ENCODE measurements at places on chromosomes 7 and 10.

- DNase-seq, result no peak
These were observed 278.9 kb downstream of the GRID1 start for GRCh38 chr10:86087716-86088115.

DNA sequence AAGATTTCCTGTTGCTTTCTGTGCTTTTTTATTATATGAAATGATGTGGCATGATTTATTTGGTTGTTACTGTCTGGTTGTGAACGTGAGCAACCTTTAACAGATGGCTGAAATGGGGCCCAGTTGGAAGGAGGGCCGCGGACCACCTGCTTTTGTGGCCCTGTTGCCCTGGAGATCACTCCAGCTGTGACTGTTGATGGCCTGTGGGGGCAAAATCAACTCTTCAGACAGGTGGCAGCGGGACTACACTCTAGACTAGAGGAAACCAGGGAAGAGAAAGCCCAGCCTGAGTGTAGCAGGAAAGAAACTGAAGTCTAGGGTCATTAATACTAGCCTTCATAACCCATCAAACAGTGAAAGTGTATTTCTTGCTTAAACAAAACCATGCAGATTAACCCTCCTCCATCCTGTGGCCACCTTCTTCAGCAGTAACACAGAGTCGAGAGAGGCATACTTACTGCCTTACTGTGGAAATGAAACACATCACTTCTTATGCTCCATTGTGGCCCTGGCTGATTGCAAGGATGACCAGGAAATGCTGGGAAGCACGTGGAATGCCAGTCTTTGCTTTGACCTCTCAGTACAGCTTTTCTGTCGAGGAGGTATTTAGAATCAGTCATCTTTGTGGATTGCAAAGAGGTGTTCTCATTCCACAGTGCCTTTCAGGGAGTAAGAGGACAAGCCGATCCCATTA, 80.5 kb downstream of the CCNY start:
- DNase-seq, result no peak

DNA sequence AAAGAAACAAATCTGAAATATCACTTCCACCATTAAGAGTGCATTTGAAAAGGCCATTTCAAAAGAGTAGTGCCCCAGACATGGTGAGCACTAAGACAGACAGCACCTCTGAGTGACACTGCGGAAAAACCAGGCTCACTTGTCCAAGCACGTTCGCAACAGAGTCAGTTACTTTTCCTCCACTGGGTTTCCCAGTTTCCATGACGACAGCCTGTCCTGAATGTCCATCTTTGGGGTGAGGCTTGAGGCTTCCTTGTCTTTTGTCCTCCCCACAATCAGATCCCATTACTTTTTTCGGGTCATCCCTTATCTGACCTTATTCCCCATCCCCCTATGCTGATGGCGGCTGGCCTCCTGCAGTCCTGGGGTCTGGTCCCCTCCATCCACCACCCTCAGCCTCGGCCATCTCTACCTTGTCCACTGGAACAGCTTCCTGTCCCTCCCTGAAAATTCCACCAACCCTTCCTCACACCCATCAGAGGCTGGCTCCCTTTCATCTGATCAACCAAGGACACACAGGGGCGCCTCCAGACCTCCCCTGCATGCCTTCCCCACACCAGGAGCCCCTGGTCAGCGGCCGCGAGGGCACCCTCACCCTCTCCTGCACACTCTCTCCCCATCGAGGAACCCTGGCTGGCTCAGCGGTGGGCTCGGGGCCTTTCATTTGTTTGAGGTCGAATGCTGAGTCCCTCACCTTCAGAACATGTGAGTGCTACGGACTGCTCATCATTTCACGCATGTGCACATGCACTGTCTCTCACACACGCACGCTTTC, 363.6 kb downstream of the DNAJB6 start:
- no peak for DNase-seq

GRCh38 chr10:59433720-59434428, 71.5 kb upstream of the FAM13C start:
- no peak for DNase-seq

DNA sequence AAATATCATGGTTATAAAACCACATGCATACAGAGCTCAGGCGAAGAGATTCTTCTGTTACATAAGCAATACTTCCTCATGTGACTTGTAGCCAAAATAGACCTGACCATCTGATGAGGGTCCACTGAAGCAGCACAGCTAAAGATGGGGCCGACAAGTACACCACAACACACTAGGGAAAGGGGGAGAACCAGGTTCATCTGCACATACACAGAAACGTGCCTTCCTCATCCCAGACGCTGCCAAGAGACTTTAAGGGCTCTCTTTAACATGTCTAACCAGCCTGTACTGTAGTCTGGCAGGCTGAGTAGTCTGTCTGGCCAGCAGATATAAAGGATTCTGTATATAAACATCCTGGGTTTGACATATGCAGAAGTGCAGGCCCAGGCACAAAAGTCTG, 30.3 kb downstream of the ERCC6 start:
- DNase-seq, result no peak

GRCh38 chr7:40850017-40850416, 715.2 kb downstream of the SUGCT start:
- no peak for DNase-seq

DNA sequence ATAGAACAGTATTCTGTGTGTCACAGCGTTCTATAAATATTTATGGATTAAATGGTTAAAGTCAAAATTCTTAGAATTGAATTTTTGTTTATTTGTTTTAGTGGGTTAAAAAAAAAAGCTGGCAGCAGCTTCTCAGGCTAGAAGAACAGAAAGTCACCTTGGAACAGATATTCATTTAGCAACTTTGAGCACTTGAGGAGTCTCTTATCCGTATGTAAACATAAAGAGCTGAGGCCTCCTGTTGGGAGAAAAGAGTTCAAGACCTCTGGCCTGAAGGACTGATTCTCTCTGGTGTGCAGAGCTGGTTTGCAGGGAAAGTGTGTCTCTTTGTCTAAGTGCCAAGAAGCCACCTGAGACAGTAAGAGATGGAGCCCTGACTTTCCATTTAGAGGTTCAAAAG, 109.9 kb downstream of the HERPUD2 start:
- DNase-seq, result no peak

- no peak for DNase-seq
These were observed 46.7 kb downstream of the COBL start for GRCh38 chr7:51269911-51270310.

GRCh38 chr7:32293833-32294232, 196.3 kb downstream of the LSM5 start:
- no peak for DNase-seq

GRCh38 chr10:32954545-32955298, 3.3 kb downstream of the ITGB1 start:
- DNase-seq, result no peak

DNA sequence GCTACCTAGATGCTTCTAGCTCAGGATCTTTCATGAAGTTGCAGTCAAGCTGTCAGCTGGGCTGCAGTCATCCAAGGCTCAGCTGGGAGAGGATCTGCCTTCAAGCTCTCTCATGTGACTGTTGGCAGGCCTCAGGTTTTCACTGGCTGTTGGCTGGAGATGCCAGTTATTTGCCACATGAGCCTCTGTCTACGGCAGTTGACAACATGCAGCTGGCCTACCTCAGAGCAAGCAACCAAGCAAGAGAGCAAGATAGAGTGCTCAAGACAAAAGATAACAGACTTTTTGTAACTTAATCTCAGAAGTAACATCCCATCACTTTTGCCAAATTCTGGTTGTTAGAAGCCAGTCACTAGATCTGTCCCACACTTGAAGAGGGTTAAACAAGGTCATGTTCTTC, 125.8 kb downstream of the TPST1 start:
- DNase-seq, result no peak

GRCh38 chr7:13911909-13912308, 77.6 kb downstream of the ETV1 start:
- DNase-seq, result no peak

GRCh38 chr7:37180828-37181549, 267.7 kb downstream of the ELMO1 start:
- no peak for DNase-seq

- DNase-seq, result no peak
These were observed 157.3 kb downstream of the LRRC4 start for GRCh38 chr7:127873715-127874636.

- DNase-seq, result peak; percentile 10
These were observed 372.5 kb downstream of the SDK1 start for GRCh38 chr7:3673524-3673923.

- DNase-seq, result no peak
These were observed 7.6 kb downstream of the ATP5F1C start for GRCh38 chr10:7795605-7796004.

DNA sequence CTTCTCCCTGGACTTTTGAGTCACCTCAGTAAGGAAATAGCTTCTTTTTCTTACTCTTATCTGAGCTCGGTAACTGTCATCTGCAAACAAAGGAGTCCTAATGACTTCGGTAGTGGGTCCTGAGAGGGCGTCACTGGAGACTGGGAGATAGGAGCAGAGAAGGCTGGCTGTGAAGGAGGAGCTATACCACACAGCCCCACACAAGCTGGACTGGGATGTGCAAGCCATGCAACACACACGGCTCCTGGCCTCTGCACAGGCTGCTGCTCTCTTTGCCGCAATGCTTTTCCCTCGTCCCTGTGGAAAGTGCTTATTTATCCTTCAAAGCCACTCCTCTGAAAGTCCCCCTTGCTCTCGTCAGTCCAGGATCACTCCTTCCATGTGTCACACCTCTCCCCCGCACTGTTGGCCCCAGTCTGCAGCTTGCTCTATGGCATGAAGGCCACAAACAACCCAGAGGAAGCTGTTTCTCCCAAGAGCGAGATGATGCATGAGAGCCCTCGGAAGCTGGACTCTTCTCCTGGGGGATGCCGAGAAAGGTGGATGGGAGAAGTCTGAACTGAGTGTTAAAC, 14.9 kb downstream of the TMEM273 start:
- no peak for DNase-seq

- DNase-seq, result peak; percentile 17
These were observed 158.2 kb downstream of the ARHGAP12 start for GRCh38 chr10:31770307-31770902.

DNA sequence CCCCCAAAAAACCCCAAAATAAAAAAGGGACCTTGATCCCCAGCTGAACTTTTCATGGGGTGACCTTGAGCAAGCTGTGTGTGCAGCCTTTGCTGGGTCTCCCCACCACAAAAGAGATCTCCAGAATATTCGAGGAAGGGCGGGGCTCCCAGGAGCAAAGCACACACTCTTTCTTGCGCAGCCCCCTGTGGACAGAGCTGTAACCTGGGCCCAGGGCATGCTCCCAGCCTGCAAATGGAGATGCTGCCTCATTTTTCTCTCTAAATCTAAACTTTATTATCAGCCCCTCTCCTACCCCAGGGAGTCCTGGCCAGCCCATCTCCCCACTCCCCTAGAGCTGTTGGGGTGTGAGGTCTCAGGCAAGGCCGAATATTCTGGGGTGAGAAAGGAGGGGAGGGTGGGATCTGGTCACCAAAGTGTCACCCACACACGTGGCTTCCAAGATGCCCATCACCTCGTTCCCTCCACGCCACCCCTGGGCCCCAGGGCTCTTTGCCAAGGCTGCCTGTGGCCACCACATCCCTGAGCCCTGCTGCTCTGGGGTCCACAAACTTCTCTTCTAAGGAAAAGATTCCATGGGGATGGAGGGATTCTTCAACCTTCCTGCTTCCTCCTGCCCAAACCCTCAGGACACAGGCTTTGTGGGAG, 1.7 kb upstream of the CALML3 start:
- DNase-seq, result no peak

DNA sequence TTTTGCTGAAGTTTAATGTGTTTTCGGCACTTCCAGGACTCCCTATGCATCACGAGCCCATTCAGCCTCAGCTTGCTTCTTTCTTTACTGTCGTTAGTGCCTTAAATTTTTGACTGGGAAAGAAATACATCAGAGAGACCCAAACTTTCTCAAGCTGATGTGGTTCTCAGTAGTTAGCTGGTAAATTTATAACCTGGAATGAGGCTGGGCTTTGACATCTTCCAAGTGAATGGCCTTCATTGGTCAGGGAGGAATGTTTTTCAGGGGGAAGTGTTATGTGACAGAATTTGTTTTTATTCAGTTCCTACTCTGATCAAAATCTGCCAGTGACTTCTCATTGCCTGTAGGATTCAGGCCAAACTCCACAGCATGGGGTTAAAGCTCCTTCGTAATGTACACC, 296.9 kb downstream of the SORCS3 start:
- no peak for DNase-seq

- no peak for DNase-seq
These were observed 1.4 kb upstream of the C7orf57 start for GRCh38 chr7:48033922-48034321.

GRCh38 chr10:20970708-20971107, 73.6 kb upstream of the NEBL start:
- no peak for DNase-seq

DNA sequence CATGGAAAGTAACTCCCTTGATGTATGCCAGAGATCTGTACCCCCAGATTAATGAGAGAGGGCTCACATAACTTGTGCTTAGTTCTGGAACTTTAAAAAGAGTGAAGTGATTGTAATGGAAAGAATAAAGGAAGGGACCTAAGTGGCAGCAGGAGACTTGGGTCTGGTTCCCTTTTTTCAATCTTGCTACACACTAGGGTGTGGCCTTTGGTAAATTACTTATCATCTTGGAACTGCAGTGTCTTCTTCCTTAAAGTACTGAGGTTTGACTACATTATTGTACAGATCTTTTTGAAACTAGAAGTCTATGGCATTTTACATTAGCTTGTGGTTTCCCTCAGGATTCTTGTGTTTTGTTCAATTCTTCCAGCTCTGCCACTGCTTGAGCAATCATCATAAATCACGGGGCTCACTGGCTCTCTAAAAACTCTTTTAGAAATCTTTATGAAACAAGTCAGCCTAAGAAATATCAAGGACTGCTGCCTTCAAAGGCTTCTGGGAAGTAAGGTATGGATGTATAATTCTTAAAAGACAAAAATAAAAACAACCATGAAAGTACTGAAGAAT, 22.5 kb upstream of the CHRM2 start:
- no peak for DNase-seq

- no peak for DNase-seq
These were observed 37.4 kb upstream of the EPHB6 start for GRCh38 chr7:142817506-142817905.

GRCh38 chr7:7159063-7159658, 23.2 kb upstream of the C1GALT1 start:
- no peak for DNase-seq

DNA sequence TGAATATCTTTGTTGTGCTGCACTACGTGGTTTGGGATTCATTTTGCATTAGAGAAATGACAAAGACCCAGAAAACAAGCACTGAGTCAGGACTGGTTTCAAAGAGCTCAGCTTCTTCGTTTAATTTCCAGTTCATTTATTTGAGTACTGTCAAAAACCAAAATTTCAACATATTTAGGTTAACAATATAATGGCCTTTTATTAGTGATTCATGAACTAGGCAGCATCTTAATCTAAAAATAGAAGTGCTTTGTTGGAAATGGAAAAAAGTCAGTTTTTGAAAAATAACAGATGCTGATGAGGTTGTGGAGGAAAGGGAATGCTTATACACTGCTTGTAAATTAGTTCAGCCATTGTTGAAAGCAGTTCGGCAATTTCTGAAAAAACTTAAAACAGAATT, 856.4 kb downstream of the LRMDA start:
- no peak for DNase-seq

DNA sequence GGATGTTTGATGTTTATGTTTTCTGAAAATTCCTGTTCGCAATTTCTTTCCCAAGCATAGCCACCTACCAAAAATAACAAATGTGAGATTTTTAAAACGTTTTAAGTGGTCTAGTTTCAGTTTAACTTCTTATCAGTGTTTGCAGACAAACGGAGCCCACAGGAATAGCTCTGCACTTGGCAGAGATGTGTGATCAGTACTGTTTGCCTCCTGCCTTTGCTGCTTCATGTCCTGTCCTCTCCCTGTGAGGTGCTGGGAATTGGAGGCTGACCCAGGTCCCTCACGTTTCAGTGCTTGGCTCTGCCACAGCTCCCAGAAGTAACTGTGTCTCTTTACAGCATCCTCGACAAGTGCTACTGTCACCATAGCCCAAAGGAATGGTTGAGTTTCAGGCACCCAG, 1.2 kb downstream of the UCN3 start:
- no peak for DNase-seq

- no peak for DNase-seq
These were observed 211.4 kb upstream of the MDFIC start for GRCh38 chr7:114710499-114710898.
